ENCODE measurements at places on chromosomes 3 and 15.

GRCh38 chr3:60188803-60189202 is 1062.4 kb downstream of the FHIT start:
- no peak for DNase-seq

DNA sequence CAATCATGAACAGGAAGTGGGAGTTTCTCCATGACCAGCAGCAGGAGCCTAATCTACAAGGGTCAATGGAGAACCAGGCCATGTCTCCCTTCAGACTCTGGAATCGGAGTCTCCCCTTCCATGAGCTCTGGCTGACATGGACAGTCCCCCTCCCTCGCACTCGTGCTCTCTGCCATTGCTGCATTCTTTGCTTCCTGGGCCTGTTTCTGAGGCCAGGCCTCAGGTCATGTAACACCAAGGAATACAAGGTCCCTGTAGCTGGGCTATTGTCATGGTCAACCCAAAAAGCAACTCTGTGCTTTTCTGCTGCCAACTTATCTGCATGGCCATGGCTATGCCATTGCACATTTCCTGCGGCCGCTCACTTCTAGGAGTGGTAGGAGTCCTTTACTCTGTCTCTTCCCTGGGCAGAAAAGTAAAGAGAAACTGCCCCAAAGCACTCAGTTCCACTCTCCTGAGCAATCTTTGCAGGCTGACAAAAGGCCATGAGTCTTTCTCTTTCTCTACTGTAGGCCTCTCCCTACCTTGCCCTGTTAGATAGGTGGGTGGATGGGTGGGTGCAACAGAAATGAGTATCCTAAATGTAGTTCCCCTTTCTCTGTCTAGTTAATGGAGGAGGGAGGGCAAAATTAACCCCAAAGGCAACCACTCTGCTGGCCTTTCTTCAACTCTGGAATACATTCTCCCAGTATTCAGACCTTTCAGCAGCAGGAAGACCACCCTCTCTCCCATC is 40.8 kb upstream of the PROK2 start:
- DNase-seq, result no peak

GRCh38 chr3:140370686-140371085 is 307.2 kb upstream of the TRIM42 start:
- DNase-seq, result no peak

- no peak for DNase-seq
Observed at GRCh38 chr3:67123914-67124313, 125.8 kb downstream of the KBTBD8 start.

DNA sequence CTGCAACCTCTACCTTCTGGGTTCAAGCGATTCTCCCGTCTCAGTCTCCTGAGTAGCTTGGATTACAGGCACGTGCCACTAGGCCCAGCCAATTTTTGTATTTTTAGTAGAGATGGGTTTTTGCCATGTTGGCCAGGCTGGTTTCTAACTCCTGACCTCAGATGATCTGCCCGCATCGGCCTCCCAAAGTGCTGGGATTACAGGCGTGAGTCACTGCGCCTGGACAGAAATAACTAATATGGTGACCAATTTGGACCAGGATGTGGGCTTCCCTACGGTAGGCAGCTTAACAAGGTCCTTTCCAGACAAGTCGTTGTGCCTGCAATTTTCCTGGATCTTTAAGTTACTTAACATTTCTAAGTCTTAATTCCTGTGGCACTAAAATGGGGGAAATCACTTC is 14.8 kb downstream of the WDR53 start:
- DNase-seq, result no peak

DNA sequence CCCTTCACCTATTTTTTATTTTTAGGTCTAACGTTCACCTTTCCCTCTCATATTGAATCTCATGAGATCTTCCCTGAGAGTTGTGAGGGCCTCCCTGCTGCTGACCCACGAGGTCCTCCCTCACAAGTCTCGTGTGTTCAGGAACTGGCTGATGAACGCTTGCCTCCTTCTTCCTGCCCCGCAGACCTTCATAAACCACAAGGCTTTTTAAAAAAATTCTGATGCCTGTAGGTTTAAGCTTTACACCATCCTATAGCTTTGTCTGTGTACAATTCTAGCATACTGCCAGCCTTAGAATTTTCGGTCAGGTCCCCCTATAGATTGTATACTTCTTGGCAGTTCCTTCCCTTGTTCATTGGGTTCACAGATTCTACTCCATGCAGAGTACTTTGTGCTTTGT is 50.5 kb downstream of the CHST2 start:
- peak; percentile 30 for DNase-seq

DNA sequence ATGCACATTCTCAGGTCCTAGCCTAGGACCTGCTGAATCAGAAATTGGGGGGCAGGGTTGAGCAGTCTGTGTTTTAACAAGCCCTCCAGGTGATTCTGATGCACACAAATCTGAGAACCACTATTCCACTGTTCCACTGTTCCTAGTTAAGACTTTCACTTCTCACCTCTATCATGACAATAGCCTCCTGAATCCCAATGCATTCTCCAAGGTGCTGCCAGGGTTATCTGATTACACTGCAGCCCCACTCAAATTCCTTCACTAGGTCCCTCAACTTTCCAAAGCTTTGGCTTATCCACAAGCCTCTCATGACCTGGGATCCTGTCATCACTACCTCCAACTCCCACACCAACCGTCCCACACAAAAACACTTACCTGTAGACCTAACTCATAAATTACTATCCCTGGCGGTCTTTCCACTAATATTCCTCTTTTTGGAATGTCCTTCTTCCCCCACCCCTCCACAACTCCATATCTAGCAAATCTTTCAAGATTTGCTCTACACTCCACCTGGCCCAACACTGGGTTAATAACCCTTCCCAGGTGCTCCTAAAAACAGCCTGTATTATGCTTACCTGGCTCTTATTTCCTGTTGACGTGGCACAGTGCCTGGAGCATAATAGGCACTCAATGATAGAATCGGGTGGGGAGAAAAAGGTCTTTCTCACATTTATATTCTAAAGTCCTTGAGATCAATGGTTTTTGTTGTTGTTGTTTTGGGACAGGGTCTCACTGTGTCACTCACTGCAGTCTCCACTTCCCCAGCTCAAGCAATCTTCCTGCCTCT is 27.2 kb downstream of the TBL1XR1 start:
- DNase-seq, result no peak

- DNase-seq, result no peak
Observed at GRCh38 chr15:70289191-70289955, 191.7 kb upstream of the TLE3 start.

DNA sequence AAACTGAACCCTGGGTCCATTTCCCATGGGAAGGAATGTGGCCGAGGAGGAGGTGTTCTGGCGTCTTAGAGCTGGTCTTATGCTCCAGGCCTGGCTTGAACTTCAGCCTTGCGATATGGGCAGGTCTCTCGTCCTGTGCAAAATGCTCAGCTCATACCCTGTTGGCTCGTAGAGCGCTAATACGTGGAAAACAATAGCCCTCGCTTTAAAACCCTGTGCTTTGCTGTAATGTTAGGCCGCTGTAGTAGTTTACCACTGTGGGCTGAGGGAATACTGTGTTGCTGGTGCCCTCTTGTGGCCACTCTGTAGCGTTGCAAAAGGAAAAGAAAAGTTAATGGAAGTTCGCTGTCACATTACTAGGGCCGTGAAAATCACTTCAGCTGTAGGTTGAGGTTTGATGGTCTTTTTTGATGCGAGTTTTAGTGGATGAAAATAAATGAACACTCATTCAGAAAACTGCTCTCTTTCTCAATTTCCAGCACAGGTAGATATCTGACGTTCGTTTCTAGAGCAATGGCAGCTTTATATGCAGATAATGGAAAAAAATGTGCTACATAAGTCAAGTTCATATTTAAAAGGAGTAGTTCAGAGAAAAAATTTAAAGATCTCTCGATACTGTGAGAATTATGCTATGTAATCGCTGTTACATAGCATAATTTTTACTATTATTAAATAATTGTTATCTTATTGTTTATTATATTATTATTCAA is 92.9 kb downstream of the MCTP2 start:
- DNase-seq, result peak; percentile 33

DNA sequence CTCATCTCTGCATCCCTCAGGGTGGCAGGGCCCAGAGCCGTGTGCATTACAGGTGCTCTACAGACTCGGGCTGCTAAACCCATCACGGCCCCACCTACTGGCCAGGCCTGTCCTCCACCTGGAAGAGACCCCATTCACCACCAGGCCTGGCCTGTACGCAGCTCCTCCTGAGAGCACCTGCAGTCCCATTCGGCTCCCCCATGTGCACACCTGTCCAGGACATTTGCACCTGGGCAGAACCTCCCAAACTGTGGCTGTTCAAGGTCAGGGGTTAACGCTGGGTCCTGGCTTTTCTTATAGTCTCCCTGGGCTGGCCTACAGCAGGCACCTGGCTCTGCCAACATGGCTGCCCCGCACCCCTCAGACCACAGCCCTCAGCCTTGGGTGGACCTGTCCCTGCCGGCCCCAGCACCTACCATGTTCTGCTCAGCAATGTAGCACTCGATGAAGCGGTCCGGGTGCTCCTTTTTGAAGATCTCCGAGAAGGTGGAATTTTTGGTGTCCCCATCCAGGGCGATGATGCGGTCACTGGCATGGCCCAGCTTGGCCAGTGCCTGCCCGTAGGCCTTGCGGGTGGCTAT is 25.7 kb downstream of the TKT start:
- DNase-seq, result no peak

- DNase-seq, result no peak
Observed at GRCh38 chr3:37346227-37347005, 172.0 kb upstream of the LRRFIP2 start.

GRCh38 chr15:83954506-83954905 is 281.1 kb upstream of the GOLGA6L4 start:
- no peak for DNase-seq

DNA sequence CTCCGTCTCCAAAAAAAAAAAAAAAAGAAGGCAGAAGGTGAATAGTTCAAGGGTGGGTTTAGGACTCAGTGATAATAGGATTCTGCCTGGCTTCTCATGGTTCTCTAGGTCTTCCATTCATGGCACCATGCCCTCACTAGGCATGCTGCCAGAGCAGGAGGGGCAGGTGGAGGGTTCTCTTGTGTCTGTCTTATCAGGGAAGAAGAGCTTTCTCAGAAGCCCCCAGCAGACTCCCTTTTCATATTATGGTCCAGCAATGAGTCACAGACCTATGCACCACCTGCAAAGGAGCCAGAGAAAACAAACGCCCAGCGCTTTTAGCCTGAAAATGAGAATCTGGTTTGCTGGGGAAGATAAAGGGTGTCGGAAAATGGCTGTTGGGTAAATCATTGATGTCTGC is 3.0 kb downstream of the CCR2 start:
- DNase-seq, result no peak

DNA sequence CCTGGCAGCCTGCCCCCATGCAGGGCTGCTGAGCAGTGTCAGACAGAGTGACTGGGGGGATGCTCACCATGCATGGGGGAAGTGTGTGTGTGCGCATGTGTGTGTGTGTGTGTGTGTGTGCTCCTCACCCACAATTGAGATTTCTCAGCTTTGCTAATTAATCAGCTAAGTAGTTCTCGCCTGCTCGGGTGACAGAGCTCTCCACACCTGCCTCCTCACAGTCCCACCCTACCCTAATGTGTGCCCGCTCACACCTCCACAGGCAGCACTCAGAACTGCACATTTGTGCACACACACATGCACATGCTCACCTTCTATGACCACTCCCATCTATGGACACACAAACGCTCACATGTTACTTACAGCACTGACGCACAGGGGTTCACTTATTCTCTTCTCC is 37.3 kb downstream of the CACNA2D2 start:
- DNase-seq, result no peak

- no peak for DNase-seq
Observed at GRCh38 chr3:197798863-197799262, 7.8 kb downstream of the LRCH3 start.

DNA sequence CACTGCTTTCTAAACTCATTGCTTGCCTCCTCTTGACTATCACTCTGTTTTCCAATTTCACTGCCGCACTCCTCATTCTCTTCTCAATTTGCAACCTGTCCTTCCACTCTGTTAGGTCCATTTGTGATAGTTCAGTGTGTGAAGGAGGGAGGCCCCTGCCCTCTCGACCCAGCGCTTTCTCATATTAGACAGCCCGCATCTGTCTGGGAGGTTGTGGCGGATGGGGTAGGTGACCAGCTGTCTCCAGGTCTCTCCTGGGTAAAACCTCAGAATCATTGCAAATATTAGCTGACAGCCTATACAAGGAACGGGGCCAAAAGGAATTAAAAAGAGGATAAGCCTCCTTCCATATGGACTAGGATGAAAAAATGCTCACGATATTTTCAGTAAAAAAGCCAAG is 358.3 kb downstream of the SHQ1 start:
- DNase-seq, result no peak

- no peak for DNase-seq
Observed at GRCh38 chr3:29644261-29644660, 363.4 kb downstream of the RBMS3 start.

- no peak for DNase-seq
Observed at GRCh38 chr15:52151353-52151752, 38.8 kb upstream of the BCL2L10 start.

GRCh38 chr15:62454567-62455172 is 289.6 kb upstream of the C2CD4B start:
- no peak for DNase-seq

GRCh38 chr3:27713078-27713423 is 9.1 kb downstream of the EOMES start:
- DNase-seq, result no peak

DNA sequence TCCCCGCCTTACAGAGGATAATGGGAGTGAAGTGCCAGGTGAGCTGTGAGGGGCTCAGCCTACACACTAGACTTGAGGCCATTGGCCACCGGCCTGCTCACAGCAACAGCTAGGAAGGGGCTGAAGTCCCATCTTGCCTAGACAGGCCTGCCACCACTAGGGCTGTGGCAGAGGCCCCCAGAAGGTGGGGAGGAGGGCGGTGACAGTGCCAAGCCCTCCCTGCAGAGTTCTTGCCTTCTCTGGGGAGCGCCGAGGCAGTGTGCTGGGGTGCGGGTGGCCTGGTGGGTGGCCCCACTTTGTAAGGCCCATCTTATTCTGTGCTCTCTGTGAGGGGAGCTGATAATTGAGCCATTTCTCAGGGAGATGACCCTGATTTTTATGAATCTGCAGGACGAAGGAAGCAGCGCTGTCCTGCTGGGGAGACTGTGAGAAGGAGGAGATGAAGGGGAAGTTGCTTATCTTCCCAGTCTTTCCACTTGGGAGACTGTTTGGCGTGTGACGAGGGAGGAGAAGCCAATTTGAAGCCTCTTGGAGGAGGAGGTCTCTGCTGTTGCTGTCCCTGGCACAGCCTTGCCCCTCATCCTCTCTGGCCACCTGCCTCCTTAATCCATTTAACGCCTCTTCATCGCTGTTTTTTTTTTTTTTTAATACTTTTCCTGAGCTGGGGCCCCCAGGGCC is 104.3 kb downstream of the LINGO1 start:
- no peak for DNase-seq

GRCh38 chr3:187831125-187832051 is 86.1 kb upstream of the BCL6 start:
- DNase-seq, result no peak

- no peak for DNase-seq
Observed at GRCh38 chr15:25870938-25871337, 7.8 kb upstream of the ATP10A start.

GRCh38 chr3:61333192-61333961 is 82.1 kb upstream of the FHIT start:
- no peak for DNase-seq

GRCh38 chr3:31132132-31132769 is 237.8 kb upstream of the GADL1 start:
- DNase-seq, result no peak

GRCh38 chr3:105518806-105519418 is 152.2 kb downstream of the ALCAM start:
- peak; percentile 6 for DNase-seq

- DNase-seq, result no peak
Observed at GRCh38 chr15:75584121-75584520, 5.0 kb upstream of the PTPN9 start.
